ENCODE measurements at places on chromosomes 2 and 18.

GRCh38 chr2:105674859-105675541 lies 69.7 kb upstream of the NCK2 start:
- DNase-seq: no peak

- no peak for DNase-seq
Observed at GRCh38 chr2:60175290-60175689, 378.2 kb downstream of the BCL11A start.

DNA sequence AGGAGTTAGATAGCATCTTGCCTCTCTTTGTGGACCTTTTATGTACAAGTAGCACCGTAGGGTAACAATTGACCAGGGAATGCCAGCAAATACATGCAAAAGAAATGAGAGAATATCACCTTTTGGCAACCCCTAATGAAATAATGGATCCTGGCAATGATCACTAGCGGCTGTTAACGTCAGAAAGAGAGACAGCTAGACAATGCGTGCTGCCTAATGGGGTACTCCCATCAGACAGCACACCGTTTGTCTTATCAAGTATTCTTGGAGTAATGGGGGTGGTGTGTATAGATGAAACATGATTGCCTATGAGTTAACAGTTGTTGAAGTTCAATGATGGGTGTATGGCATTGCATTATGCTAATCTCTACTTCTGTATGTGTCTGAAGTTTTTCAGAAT lies 1.6 kb downstream of the ELAC1 start:
- DNase-seq: no peak

- no peak for DNase-seq
Observed at GRCh38 chr2:60857056-60857455, 24.3 kb upstream of the REL start.

GRCh38 chr2:212997526-212998020 lies 153.8 kb downstream of the IKZF2 start:
- DNase-seq: no peak

- DNase-seq: peak; percentile 90
Observed at GRCh38 chr2:37773371-37774130, 102.1 kb upstream of the CDC42EP3 start.

- DNase-seq: no peak
Observed at GRCh38 chr2:199778655-199779054, 72.3 kb downstream of the FTCDNL1 start.

DNA sequence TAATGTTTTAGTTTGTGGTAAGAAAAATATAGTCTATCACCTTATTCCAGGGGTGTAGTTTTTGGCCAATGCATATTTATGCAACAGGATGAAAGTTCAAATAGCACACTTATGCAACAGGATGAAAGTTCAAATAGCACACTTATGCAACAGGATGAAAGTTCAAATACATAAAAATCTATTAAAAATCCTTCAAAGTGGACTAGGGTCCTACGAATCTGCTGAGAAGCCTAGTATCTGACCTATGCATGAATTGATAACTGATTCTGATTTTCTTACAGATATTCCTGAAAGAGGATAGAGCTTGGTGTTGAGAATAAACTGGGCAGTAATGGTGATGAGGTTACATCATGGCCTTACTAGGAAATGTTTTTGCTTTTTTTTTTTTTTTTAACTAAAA lies 2.8 kb downstream of the PECR start:
- DNase-seq: no peak

- no peak for DNase-seq
Observed at GRCh38 chr2:239274391-239275043, 126.3 kb downstream of the HDAC4 start.

DNA sequence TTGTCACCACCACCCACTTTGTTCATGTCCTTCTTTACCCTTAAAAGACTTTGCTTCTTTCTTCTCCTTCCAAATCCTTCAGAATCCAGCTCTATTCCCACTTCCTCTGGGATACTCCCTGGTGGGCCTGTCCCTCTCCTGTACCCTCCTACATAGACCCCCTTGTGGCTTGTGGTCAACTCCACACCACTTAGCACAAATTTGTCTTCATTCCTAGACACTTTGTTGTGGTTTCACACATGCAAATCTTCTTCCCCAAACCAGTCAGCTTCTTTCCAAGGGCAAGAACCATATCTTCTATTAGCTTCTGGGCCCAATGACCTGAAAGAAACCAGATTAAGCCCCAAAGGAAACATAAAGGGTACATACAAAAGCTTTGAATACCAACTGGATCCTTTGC lies 342.4 kb downstream of the TNS1 start:
- no peak for DNase-seq
